HCT116 (cell line): ENCODE measurements at places on chromosomes 11 and 22. TPM values are rescaled to one million over a fixed set of nuclear protein-coding genes. Genes with fewer than 3 reads are reported as not detected.

Gene DRD4
- total RNA-seq = 2.4 TPM

Gene SORL1
- total RNA-seq = 17.4 TPM

Gene HPX
- total RNA-seq = 4.6 TPM

Gene HTR3B
- total RNA-seq = not detected

Gene DEUP1
- not detected for total RNA-seq

Gene ZNF280B
- 5.5 TPM for total RNA-seq

Gene PRR14L
- total RNA-seq = 61.5 TPM

Gene MRGPRX3
- not detected for total RNA-seq

Gene SLC5A1
- 0.32 TPM for total RNA-seq

Gene GPR83
- 0.39 TPM for total RNA-seq

Gene PIK3IP1
- total RNA-seq = 1.6 TPM

Gene RNF26
- 45.6 TPM for total RNA-seq

Gene C11orf52
- total RNA-seq = 4.6 TPM

Gene CRYBB3
- total RNA-seq = 0.64 TPM

Gene NTM
- total RNA-seq = not detected
